ENCODE measurements at places on chromosomes 1 and 21. TPM values are rescaled to one million over a fixed set of nuclear protein-coding genes. Genes with fewer than 3 reads are reported as not detected.

DNA sequence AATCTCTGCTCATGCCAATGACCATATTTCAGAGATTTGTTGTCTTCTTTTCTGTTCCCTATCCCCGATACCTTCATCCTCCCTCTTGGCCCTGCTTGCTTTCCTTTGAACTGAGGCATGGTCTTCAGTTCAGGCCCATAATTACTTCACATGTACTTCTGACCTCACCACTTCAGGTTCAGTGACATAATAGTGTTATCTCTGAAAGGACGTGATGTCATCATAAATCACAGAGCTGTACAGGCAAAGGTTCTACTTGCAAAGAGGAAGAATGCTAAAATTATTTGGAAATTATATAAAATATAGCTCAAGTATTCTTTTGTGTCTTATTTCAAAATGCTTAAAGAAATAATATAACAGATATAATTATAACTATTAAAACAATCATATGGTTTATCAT lies 230.3 kb upstream of the ESRRG start:
- no peak for DNase-seq

DNA sequence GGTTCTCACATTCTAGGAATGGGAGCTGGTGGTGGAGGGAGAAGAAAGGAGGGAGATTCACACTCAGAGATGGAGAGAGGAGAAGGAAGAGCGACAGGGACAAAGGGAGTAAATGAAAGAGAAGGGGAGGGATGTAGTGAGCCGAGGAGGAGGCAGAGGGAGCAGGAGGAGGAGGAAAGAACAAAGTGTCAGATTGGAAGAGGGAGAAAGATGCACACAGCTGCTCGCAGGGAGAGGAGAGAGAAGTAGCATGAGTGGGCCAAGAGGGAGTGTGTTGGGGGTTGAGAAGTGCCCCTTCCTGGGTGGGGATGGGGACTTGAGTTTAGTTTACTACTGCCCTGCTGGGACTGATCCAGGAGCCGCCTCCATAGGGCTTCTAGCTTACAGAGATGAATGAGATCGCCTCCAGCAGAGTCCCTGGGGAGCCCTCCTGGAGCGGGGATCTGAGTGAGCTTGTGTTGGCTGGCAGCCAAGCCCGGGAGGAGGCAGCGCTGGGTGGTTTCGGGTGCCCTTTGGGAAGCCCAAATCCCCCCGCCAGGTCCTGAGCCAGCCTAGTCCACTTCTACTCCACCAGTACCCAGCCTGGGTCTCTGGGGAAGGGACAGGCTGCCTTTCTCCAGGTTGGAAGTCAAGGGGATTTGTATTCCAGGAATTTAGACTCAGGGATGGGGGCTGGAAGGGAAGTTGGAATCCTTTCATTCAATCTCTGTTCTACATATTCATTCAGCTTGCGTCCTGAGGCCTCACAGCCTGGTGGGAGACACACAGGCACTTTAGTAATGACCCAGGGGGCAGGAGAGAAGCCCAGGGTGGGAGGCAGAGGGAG lies 20.9 kb downstream of the PTPRU start:
- DNase-seq, result peak; percentile 80

Gene ARPC5
- 118 TPM for total RNA-seq

Gene FCN3
- 10.4 TPM for total RNA-seq

Gene LCE2C
- not detected for total RNA-seq
